ENCODE measurements at places on chromosomes 4 and X.

- DNase-seq = no peak
Measured at GRCh38 chr4:132123870-132124623, 1025.0 kb upstream of the PCDH10 start.

GRCh38 chr4:154164931-154165839, 326.4 kb downstream of the DCHS2 start:
- no peak for DNase-seq

DNA sequence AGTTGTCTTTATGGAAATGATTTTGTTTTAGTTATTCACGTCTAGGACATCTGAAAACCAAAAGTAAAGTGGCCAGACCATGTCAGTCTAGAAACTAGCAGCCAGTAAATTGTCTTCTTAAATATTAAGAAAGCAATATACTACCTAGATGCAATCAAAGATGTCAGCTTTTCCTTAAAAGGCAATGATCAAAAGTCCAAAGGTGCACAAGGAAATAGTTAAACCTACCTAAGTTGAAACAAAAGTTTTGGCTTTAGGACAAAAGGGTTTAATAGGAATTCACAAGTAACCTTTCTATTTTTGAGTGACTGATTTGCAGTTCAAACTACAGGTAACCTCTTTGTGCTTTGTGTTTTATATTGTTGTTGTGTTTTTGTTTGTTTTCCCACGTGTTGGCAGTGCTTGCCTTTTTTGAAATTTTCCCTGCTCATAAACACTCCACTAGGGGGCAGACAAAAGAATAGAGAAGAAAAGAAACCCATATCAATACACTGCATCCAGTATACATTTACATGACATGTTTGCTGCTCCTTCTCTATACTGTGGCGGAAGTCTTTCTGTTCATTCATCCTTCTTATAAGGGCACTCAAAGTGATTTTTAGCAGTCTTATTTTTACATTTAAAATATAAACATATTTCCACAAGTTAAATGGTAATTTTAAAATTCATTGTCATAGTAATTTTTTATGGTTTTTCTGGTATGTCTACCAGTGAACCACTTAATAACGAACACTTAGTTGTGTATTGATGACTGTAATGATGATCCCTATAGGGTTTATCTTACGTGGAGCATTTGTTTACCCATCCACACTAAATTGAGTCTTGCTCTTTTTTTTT, 62.7 kb downstream of the GAB1 start:
- no peak for DNase-seq

GRCh38 chrX:56994375-56995270, 718 bp downstream of the SPIN3 start:
- DNase-seq = no peak

- no peak for DNase-seq
Measured at GRCh38 chr4:135538698-135539097, 1337.1 kb upstream of the PABPC4L start.

DNA sequence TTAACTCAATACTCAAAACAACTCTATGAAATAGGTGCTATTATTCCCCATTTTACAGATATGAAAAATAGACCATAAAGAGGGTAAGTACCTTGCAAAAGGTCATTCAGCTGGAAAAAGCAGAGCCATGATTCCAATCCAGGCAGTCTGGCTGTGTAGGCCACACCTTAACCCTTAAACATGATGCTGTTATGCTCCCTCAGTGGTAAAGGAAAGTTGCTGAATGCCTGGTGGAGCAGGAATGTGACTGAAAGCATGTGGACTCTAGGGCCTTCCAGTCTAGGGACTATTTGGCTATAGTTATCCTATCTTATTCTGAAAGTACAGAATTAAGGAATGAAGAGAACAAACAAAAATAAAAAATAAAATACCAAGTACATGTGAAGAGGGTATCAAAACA, 19.6 kb downstream of the RP2 start:
- DNase-seq = no peak

DNA sequence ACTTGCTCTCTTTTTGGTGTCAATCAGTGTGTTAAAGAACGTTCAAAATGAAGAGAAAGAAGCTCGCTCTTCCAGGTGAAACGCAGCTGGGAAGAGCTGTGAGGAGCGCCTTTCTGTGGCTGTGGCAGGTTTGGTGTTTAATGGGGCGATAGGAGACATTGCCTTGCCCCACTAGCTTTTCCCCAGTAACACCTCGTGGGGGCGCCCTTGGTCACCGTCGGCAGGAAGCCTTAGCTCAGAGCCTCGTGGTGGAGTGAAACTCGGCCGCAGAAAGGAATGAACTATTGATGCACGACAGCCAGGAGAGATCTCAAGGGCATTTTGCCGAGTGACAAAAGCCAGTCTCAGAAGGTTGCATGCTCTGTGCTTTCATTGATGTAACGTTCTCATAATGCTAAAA, 65.1 kb downstream of the GPR143 start:
- DNase-seq = no peak

DNA sequence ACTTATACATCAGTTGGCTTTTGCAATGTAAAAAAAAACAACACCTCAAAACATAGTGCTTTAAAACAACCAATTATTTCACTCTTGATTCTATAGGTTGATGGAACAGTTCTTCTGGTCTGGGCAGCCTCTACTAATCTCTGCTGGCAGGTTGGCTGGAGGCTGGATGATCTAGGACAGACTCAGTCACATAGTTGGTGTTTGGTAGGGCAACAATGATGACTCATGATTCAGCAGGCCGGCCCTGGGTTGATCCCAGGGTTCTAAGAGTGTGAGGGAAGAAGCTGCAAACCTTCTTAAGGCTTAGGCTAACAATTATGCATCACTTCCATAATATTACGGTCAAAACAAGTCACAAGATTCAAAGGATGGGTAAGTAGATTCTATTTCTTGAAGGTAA, 558.2 kb downstream of the ZNF674 start:
- no peak for DNase-seq

DNA sequence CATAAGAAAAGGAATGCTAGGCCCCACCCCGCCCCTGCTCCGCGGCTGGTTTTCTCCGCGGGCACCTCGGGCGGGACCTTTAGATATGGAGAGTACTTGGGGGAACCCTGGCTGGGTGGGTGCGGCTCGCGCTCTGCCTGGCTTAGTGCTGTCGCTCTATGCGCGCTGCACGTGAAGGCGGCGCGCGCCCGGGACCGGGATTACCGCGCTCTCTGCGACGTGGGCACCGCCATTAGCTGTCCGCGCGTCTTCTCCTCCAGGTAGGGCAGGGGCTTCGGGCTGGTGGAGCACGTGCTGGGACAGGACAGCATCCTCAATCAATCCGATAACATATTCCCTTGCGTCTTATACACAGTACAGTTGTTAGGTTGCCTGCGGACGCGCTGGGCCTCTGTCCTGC, 56.0 kb downstream of the MAGEB10 start:
- no peak for DNase-seq

- DNase-seq = no peak
Measured at GRCh38 chr4:167842487-167842886, 249.8 kb upstream of the ANXA10 start.

GRCh38 chrX:150507251-150507856, 61.1 kb upstream of the MTM1 start:
- DNase-seq = peak; percentile 54

DNA sequence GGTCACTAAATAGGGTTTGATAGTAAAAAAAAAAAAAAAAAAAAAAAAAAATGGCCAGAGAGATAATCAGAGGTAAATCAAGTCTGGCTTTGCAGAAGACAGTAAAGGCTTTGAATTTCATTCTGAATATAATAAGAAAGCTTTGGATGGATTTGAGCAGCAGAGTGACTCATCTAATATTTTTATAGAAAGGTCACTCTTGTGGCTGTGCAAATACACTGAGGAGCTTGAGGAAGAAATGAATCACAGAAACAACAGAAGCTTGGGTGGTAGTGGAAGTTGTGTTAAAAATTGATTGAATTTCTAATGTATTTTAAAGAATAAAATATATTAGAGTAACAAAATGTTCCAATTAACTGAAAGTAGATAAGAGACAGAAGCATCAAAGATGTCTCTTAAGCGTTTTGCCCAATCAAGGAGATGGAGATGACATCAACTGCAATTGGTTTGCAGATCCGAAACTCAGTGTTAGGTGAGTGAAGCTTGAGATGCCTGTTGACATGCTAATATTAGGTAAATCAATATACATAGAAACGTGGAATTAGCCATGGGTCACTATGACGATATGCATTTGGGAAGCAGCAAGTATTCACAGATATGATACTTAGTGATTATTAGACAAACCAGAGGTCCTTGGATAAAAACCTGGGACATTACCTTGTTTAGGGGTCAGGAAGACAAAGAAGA, 280.5 kb downstream of the GPM6A start:
- DNase-seq = no peak

DNA sequence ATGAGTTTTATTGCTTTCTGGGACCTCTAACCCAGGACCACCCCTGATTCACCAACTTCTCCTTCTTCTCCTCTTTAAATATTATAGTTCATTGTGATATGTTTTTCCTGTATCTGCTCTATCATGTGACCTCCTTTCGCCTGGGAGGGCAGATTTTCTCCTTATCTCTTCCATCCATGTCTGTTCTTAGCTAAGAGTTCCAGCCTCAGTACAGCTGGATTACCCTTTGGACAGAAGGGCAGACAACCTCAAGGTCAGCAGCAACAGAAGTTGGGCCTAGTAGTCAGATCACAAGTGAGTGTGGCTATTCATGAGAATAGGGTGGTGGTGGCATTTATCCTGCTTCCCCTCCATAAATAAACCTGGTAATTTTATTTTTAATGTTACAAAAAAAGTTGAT, 5.7 kb upstream of the XK start:
- no peak for DNase-seq

- DNase-seq = no peak
Measured at GRCh38 chr4:52873191-52873590, 11.1 kb downstream of the RASL11B start.

DNA sequence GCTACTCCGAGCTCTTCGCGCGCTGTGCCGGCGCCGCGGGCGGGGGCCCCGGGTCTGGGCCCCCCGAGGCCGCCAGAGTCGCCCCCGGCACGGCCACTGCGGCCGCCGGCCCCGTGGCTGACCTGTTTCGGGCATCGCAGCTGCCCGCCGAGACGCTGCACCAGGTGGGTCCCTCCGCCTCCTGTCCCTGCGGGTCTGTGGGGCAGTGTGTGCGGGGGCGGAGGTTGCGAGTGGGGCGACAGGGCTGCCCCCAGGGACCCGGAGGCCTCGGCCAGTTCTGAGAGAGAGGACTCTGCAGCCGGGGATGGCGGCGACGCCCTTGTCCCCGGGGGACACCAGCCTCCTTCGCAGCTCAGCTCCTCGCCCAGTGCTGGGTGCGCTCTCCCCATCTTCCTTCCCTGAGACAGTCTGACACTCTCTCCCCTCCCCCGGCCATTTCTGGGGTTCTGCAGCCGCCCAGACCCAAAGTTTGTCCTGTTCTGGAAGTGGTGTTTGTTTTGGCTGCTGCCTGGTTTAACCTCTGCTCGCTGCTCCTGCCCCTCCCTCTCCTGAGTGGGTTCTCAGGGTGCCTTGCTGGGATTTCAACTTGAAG, 609 bp downstream of the REPS2 start:
- DNase-seq = peak; percentile 70

DNA sequence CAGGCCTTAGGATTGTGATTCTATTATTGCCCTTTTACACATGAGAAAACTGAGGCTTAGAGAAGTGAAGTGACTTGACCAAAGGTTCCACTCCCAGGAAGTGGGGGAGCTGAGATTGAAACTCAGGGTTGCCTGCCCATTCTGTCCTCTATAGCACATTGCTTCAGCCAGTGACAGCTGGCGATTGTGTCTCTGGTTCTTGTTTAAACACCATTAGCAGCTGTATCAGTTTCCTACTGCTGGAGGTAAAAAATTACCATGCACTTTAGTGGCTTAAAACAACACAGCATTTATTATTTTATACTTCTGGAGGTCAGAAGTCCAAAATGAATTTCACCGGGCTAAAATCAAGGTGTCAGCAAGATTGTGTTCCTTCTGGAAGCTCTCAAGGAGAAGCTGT, 205.8 kb upstream of the MAMLD1 start:
- DNase-seq = no peak

- no peak for DNase-seq
Measured at GRCh38 chrX:13695601-13696115, 6.7 kb downstream of the RAB9A start.

GRCh38 chr4:152462047-152462446, 73.8 kb downstream of the FBXW7 start:
- DNase-seq = peak; percentile 60

- no peak for DNase-seq
Measured at GRCh38 chr4:21893136-21893535, 55.4 kb downstream of the KCNIP4 start.

GRCh38 chrX:55030271-55031205, at the start of gene ALAS2:
TSS of gene ALAS2 (minus strand) at chrX:55030977. CDS start at chrX:55026000, 4,977 bp downstream.
- DNase-seq = no peak

DNA sequence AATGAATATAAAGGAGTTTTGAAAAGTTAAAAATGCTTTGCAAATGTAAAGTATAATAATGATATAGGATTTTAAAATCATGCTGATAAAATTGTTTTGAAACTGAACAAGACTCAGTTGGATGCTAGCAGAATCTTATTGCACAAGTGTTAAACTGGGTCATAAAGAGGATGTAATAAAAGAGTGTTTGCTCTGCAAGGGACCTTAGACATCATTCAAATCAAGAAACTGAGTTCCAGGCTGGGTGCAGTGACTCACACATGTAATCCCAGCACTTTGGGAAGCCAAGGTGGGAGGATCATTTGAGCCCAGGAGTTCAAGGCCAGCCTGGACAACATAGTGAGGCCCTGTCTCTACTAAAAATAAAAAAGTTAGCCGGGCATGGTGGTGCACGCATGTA, 27.5 kb upstream of the DUSP21 start:
- DNase-seq = no peak
